ENCODE measurements at places on chromosomes 5 and 9. TPM values are rescaled to one million over a fixed set of nuclear protein-coding genes. Genes with fewer than 3 reads are reported as not detected.

The LCN15 gene
- not detected for total RNA-seq

The NR4A3 gene
- 2.0 TPM for total RNA-seq

The PKD2L2 gene
- not detected for total RNA-seq

The BTNL3 gene
- total RNA-seq: not detected

The MARCOL gene
- not detected for total RNA-seq

The PITX1 gene
- total RNA-seq: 12.6 TPM

The CNTNAP3B gene
- total RNA-seq: 1.2 TPM

The FAXDC2 gene
- total RNA-seq: 14.9 TPM

The TMEM252 gene
- not detected for total RNA-seq

The ANXA2R gene
- total RNA-seq: 1.7 TPM

The AQP3 gene
- total RNA-seq: 21.2 TPM

The TEX48 gene
- total RNA-seq: not detected

The CARD6 gene
- 18.7 TPM for total RNA-seq

The ANKRD31 gene
- total RNA-seq: under 0.01 TPM

The ZNF483 gene
- 1.8 TPM for total RNA-seq
